ENCODE measurements at places on chromosomes 11 and 22. TPM values are rescaled to one million over a fixed set of nuclear protein-coding genes. Genes with fewer than 3 reads are reported as not detected.

Gene C22orf31
- not detected for total RNA-seq

DNA sequence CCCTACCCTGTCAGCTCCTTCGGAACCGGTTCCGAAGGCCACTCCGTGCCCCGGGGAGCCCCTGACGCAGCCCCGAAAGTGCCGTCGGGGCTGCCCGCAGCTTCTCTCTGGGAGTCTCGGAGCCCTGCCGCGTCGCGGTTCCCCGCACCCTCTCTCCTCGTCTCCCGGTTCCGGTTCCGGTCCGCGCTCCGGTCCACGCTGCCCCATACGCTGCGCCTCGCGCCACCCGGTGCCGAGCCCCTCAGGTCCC, 618 bp downstream of the MTA2 start:
- peaks cover 23% of the 10 kb centered on the region for H3K36me3 ChIP-seq
- no peaks in the 10 kb centered on the region for H3K27me3 ChIP-seq
- DNase-seq, result no peak
- H3K27ac ChIP-seq, result peak overlapping the region; percentile 91
- H3K4me1 ChIP-seq, result peaks cover 44% of the 10 kb centered on the region

DNA sequence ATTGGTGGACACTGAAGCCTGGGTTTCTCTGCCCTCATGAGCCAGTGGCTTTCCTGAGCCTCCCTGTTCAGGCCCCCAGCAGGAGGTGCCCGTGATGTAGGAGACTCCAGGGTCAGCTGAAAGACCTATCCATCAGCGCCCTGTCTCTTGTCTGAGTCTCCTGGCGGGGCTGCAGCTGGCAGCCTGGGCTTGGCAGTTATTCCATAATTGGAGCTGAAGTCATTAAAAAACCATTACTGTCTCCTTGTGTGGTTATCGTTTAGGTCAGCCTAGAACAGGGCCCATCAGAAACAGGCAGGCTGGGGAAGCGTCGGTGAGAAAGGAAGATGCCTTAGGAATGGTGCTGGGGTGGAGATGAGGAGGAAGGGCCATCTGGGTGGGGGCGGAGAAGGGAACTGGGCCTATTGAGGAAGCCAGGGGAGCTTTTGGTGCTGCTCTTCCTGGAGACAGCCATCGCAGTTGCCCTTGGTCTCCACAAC, 5.0 kb downstream of the TUB start:
- H3K27ac ChIP-seq, result no peak overlapping the region
- peaks cover 3% of the 10 kb centered on the region for H3K27me3 ChIP-seq
- no peak for DNase-seq
- H3K4me1 ChIP-seq, result peaks cover 13% of the 10 kb centered on the region

DNA sequence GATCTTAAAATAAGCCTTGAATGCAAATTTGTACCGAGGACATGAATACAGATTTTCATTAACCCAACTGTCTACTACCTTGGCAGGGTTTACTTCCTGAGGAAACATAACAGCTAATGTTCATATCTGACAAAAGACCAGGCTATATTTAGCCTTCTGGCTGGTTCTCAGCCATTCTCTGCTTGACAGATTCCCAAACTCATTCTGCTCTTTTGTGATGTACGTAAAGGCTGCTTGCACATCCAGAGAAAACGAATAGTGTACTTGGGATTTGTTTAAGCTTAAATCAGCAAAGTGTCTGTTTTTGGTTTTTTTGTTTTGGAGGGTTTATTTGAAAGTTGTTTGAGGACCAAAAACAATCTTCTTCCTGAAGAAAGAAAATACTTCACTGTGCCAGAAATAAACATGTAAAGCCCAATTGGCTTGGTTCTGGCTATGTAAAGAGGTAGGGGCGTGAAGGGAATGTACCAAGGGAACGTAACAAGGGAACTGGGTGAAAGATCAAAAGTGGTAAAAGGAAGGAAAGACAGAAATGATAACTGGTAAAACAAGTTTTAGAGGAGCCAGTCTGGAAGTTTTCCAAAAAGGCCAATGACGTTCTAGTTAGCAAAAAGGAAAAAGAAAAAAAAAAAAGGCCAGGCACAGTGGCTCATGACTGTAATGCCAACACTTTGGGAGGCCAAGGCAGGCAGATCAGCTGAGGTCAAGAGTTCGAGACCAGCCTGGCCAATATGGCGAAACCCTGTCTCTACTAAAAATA, 21.4 kb upstream of the CRTAM start:
- no peak overlapping the region for H3K4me3 ChIP-seq
- H3K27me3 ChIP-seq, result no peaks in the 10 kb centered on the region
- DNase-seq, result no peak
- no peaks in the 10 kb centered on the region for H3K36me3 ChIP-seq
- peak overlapping the region; percentile 11 for H3K27ac ChIP-seq

DNA sequence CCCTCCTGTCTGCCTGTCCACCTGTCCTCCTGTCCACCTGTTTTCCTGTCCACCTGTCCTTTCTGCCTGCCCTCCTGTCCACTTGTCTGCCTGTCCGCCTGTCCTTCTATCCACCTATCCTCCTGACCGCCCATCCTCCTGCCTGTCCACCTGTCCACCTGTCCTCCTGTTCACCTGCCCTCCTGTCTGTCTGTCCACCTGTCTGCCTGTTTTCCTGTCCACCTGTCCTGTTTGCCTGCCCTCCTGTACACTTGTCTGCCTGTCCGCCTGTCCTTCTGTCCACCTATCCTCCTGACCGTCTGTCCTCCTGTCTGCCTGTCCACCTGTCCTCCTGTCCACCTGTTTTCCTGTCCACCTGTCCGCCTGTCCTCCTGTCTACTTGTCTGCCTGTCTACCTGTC, 682.8 kb downstream of the TBC1D22A start:
- H3K4me1 ChIP-seq, result no peaks in the 10 kb centered on the region
- H3K36me3 ChIP-seq, result no peaks in the 10 kb centered on the region
- H3K4me3 ChIP-seq, result no peak overlapping the region
- H3K27me3 ChIP-seq, result no peaks in the 10 kb centered on the region
- no peak for DNase-seq
